ENCODE measurements at places on chromosomes 3 and 15.

- no peak for DNase-seq
Measured at GRCh38 chr3:54131890-54132289, 9.5 kb downstream of the CACNA2D3 start.

- no peak for DNase-seq
Measured at GRCh38 chr3:153901152-153901551, 220.0 kb upstream of the ARHGEF26 start.

- DNase-seq: no peak
Measured at GRCh38 chr15:84788500-84788899, 28.7 kb upstream of the ALPK3 start.

GRCh38 chr3:188491276-188491687 is 337.3 kb downstream of the LPP start:
- no peak for DNase-seq

- DNase-seq: no peak
Measured at GRCh38 chr3:70736009-70736408, 423.6 kb upstream of the MDFIC2 start.

DNA sequence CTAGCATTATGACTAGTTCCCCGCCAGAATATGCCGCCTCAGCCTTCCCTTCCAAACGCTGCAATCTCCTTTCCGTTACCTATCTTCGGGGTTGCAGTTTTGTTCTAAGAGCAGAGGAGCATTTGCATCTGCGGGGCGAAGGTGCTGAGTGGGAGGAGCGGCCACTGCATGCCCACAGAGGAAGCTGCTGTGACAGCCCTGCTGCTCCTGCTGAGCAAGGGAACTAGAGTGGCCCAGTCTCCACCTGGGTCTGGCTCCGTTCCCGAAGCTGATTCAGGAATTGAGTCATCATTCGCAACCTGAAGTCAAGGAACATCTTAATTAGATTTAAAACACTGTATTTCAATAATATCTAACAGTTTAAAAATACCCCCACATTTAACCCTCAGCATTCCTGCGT is 98.2 kb upstream of the TJP1 start:
- no peak for DNase-seq

DNA sequence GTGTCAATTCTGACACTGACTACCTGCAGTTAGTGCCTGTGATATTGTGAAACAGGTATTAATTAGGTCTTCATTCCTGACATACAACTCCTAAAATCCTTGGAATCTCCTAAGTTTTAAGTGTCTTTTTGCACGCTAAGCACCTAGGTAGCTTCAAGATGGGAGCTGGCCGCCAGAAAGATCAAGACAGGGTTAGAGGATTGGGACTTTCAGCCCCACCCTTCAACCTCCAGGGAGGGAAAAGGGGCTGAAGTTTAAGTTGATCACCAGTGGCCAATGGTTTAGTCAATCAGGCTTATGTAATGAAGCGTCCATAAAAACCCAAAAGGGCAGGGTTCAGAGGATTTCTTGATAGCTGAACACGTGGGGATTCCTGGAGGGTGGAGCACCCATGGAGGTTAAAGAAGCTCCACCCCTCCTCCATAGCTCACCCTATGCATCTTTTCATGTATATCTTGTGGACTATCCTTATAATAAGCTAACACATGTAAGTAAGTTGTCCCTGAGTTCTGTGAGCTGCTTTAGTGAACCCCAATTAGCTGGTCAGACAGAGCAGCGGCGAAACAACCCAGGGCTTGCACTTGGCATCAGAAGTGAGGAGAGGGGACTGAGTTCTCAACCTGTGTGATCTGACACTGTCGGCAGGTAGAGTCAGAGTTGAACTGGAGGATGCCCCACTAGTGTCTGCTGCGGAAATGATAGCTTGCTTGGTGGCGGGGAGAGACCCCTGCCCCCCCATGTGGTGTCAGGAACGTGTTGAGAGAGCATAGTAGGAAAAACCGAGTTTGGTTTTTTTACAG is 12.8 kb upstream of the SRP14 start:
- no peak for DNase-seq

GRCh38 chr3:170865209-170866094 is 4.5 kb downstream of the RPL22L1 start:
- no peak for DNase-seq

DNA sequence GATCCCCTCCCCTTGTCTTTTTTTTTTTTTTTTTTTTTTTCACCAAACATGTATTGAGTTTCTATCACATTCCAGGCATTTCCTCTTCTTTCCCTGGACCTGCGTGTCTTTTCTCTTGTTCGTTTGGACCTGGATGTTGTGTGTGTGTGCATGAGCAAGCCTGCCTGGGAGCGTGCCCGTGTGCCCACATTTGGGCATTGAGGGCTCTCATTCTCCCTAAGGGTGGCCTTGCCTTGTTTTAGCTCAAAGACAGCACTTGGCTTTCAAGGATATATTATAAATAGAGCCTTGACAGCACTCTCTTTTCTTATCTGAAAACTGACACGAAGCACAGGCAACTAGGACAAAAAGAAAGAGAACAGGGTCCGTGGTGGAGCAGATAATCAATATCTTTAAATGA is 39.0 kb upstream of the SLC25A26 start:
- DNase-seq: no peak

GRCh38 chr3:23648326-23648995 is 157.3 kb upstream of the UBE2E1 start:
- no peak for DNase-seq

- no peak for DNase-seq
Measured at GRCh38 chr3:185552358-185552877, at the start of gene LIPH. LIPH (minus strand) TSS chr3:185552588; CDS start chr3:185552471, 117 bp downstream.

All from activated CD4-positive, alpha-beta T cell treated with anti-CD3 and anti-CD28 coated beads, Interleukin-2, Interleukin-4, amounts not matched to agents 100 ng/mL and 50 ng/mL, durations not matched to agents 16 hours and 8 hours (primary cell).